SHP77 treated with DMSO at 0.1 percent for 48 hours (cell line): ENCODE measurements at places on chromosomes 5 and 9.

- DNase-seq, result no peak
These were observed 34.9 kb upstream of the FST start for GRCh38 chr5:53445569-53445968.

GRCh38 chr9:117612317-117612716, 91.9 kb upstream of the TLR4 start:
- DNase-seq, result no peak

GRCh38 chr5:107687404-107687803, 16.7 kb upstream of the EFNA5 start:
- no peak for DNase-seq

DNA sequence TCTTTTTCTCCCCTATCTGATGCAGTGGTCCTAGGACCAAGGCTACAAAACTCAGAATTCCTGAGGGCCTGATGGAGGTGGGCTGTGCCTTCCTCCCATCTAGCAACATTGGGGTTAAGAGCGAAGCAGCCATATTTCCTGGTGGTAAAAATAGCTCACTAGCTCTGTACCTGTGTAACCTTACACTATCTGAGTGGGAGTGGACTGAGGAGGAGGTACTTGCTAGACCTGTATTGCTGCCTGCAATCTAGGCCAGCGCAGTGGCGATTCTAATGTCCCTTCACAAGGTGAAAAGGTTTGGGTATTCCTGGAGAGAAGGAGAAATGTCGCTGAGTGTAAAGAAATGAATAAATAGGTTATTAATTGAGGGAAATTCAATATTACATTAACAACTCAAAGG, 80.2 kb upstream of the LIFR start:
- no peak for DNase-seq

- no peak for DNase-seq
These were observed 44.9 kb upstream of the TCF7 start for GRCh38 chr5:134069553-134069952.

DNA sequence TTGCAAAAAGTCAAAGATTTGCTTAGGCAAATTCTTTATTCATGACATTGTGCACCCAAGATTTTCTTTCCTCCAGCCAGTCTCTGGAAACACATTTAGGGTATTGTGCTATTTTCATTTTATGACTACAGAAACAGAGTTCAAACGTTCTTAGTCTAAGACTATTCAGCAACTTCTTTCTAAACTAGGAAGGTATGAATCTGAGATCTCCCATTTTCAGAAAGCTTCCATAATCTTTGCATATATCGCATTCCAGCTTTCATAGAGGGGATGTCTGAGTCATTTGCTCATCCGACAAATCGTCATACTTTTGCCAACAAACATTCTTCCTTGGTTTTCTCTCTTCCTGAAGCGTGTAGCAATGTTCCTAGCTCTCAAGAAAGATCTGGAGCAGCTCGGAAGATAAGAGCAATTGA, 1.6 kb upstream of the PAPPA start:
- no peak for DNase-seq
